ENCODE measurements at places on chromosomes 4 and X.

DNA sequence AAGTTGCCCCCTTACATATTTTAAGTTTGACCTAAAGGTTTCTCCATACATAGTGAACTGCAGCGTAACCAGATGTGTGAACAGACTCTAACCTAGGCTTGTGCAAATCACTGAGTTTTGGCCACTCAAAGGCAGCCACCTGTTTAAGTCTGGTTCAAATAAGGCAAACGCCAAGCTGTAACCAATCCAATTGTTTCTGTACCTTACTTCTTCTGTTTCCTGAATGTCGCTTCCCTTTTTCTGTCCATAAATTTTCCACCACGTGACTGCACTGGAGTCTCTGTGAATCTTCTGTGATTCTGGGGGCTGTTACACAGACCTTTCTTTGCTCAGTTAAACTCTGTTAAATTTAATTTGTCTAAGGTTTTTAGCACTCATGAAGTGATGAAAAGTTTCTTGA lies 618.8 kb downstream of the GLUD2 start:
- DNase-seq, result no peak

GRCh38 chr4:176805155-176805554 lies 12.4 kb upstream of the VEGFC start:
- DNase-seq, result no peak

DNA sequence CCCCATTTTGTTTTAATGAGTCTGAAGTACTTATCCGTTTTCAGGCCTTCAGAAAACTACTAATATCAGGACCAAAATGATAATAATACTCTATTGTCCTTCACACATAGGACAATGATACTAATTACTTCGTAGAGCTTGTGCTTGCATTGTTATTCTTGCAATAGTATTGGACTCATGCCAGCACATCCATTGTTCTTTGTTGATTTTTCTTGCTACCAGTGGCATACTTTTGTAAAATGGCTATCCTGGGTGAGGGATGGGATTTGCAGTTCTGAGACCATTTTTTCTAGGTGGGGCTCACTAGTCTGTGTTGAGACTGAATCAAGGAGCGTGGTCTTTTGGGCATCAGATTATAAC lies 195.3 kb downstream of the MAML3 start:
- DNase-seq, result no peak

GRCh38 chr4:41360921-41361793 lies 104.4 kb downstream of the UCHL1 start:
- DNase-seq, result peak; percentile 46

GRCh38 chr4:54315561-54316538 lies 86.8 kb downstream of the PDGFRA start:
- no peak for DNase-seq

- no peak for DNase-seq
These were observed 79.3 kb downstream of the NFKB1 start for GRCh38 chr4:102580463-102580842.

DNA sequence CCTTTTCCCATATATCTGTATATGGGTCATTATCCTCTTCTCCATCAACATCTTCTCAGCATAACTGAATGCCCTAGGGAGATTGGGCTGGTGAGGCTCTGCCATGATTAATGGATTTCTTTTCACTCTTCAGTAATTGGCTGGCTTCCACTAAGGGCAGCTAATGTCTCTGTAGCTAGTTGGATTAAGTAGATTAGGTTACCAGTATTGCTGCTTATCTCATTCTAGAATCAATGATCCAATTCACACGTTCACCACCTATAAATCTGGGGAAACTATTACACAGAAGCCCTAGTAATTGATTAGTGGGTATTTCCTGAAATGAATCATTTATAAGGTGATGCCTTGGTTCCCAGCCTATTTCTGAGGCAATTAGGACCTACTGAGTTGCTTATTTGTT lies 94.8 kb downstream of the KDR start:
- DNase-seq, result no peak

- DNase-seq, result no peak
These were observed 58.4 kb upstream of the ATOH1 start for GRCh38 chr4:93770201-93770600.
